ENCODE measurements at places on chromosomes 16 and 17. TPM values are rescaled to one million over a fixed set of nuclear protein-coding genes. Genes with fewer than 3 reads are reported as not detected.

GRCh38 chr17:36752096-36752888 lies 150.9 kb downstream of the MRM1 start:
- no peak for DNase-seq

- DNase-seq: no peak
Observed at GRCh38 chr17:661509-661908, 53.1 kb downstream of the VPS53 start.

DNA sequence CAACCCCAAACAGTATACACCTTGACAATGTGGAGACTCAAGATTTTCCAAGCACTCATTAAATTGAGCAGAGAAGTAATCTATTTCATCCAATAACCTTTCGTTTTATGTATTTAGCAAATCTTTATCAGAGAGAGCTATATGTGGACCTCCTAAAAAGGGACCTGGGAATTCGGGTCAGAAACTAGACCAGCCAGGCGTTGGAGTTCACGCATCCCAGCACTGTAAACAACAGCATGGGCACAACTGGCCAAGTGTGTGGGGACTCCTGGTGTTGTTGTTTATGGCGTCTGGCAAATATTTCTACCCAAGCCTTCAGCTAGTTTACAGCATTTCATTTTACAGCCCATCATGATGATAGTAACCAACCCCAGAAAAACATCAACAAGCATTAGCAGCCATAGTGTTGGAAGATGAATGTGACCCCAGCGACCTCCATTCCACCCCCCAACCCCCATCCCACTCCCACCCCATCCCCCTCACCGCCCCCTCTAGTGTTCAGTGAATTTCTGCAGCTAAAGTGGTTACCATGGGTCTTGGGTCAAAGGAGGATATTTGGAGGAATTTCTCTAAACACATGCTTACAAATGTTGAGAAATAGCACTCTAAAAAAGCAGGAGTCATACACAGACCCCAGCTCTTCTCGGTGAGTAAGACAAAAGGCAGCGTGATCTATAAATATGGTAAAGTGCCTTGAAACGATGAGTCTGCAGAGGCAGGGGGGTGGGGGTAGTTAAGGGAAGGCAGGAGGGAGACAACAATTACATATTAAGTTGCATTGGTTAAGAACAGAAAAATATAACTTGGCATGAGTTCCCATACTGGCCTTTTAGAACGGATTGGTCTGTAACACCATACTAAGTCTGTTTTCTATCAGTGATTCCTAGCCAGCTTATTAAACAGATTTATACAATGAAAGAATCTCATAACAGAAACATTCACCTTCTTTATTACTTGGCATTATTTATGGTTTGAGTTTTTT lies 91.4 kb upstream of the TBX2 start:
- peak; percentile 97 for DNase-seq

- DNase-seq: no peak
Observed at GRCh38 chr17:45823598-45823997, 21.1 kb upstream of the SPPL2C start.

QRICH2 gene
- total RNA-seq: 1.4 TPM

IRX5 gene
- 14.6 TPM for total RNA-seq

TMEM220 gene
- total RNA-seq: 2.4 TPM
